Inflammatory macrophage treated with lipopolysaccharide for 4 hours (primary cell): ENCODE measurements at places on chromosomes 2 and 18.

DNA sequence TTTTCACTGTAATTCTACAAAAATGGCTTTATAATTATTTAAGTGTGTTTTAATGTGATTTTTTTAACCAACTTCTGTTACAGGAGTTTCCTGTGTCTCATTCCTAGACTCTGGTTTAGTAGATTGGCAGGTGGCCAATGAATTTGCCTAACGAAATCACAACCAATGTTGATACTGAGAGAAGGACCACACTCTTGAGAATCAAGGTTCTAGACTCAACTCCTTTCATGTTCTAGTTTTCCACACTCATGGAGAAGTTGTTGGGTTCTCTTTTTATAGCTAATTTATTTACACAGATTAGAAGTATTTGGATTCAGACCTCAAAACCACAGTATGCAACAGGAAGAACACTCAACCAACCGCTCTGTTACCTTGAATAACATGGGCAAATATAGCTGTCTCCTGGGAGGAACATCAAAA is 22.6 kb upstream of the USP34 start:
- no peak for DNase-seq

GRCh38 chr2:65727816-65728215 is 295.4 kb upstream of the SPRED2 start:
- peak; percentile 37 for DNase-seq

GRCh38 chr2:222025881-222026271 is 272.9 kb downstream of the PAX3 start:
- no peak for DNase-seq

- DNase-seq, result no peak
Measured at GRCh38 chr2:131015764-131016163, 77.5 kb downstream of the FAM168B start.

DNA sequence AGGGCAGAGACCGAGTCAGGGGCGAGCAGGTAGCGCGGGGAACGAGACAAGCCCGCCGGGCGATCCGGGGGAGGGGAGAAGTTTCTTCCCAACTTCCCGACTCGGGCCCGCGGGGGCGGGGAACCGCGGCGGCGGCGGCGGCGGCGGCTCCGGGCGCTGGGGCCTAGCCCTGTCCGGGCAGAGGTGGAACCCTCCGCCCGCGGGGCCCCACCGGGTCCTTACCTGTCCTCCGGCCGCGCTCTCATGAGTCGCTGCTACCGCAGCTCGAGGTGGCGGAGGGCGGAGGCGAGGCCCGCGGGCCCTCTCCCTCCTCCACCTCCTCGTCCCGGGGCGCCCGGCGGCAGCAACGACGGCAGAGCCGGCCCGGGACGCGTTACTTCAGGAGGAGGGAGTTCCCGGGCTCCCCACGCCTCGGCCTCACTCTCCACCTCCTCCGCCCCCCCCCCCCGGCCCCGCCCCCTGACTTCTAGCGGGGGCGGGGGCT is at the start of gene YES1:
Gene YES1 (minus strand): TSS at position 351 of the 484 bp plus-strand sequence. CDS start 55,415 bp downstream, outside the sequence.
- no peak for DNase-seq

DNA sequence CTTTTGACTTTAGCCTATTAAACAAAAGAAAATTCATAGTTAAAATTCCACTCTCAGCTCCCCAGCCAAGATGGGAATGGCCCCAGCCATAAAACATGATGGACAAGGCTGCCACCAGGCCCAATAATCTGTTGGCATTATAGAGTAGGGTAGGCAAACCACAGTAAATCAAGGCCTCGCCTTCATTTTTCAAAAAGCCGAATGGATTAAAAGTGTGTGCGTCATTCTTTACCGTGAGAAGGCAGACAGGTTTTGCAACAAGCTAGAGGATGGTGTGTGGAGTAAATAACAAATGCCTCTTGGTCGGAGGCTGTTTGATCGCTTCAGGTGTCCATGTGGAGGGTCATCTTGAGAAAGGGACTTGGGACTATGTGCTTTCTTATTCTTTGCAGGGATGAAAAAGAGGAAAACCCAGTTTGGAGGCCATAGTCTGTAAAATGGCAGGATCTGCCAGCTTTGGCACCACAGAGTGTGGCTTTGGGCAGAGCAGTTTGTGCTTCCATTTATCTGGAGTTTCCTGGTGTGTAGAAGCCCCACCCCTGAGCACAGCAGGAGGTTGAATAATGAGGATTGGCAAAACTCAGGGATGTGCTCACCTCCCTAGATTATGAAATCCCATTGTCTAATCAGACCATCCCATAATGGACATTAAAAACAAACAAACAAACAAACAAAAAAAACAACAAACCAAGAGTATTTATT is 57.1 kb upstream of the ITGB6 start:
- no peak for DNase-seq

GRCh38 chr18:21634588-21635199 is 22.6 kb downstream of the SNRPD1 start:
- DNase-seq, result no peak

- peak; percentile 8 for DNase-seq
Measured at GRCh38 chr2:219727771-219728429, 100.5 kb downstream of the SLC4A3 start.

GRCh38 chr2:233414273-233414654 is 60.0 kb downstream of the DGKD start:
- no peak for DNase-seq

DNA sequence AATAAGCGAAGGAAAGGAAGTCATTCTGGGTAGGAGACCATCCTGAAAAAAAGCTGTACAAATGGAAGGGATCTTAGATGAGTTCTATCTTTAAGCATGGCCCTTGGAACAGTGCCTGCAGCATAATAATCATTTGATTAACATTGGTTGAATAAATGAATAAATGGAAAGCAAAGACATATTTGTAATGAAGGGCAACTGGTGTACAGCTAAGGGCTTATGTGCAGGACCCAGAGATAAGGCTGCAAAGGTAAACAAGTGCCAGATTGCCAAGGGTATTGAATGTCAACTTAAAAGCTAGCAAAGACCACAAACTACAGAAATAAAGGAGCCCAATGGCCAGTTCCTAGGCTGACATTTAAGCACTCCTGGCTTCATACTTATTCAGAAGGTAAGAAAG is 19.4 kb downstream of the IMMT start:
- no peak for DNase-seq
